GM04504 (cell line): ENCODE measurements at places on chromosomes 7 and 10.

GRCh38 chr7:39678930-39679709 lies 55.7 kb downstream of the RALA start:
- DNase-seq, result no peak

DNA sequence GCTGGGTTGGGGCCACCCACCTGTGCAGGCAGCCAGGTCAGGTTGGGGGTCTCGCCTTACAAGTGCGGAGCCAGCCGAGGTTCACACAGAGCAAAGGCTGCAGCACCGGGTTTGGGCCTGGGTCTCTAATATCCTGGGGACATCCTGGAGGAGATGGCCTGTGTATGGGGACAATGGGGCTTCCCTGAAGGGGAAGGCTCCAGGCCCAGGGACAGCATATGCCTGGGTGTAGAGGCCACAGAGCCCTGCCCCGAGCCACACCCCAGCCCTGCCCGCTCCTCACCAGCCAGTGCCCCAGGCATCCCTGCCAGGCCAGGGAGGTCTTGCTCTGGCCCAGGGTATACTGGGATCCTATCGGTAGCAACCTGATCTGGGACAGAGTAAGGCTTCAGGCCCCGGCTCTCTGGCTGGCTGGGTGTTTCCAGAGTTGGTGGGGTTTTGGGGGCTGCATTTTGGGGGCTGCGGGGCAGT lies 9.1 kb downstream of the TTYH3 start:
- no peak for DNase-seq

- DNase-seq, result no peak
Measured at GRCh38 chr7:17030559-17030958, 148.8 kb upstream of the AGR3 start.

DNA sequence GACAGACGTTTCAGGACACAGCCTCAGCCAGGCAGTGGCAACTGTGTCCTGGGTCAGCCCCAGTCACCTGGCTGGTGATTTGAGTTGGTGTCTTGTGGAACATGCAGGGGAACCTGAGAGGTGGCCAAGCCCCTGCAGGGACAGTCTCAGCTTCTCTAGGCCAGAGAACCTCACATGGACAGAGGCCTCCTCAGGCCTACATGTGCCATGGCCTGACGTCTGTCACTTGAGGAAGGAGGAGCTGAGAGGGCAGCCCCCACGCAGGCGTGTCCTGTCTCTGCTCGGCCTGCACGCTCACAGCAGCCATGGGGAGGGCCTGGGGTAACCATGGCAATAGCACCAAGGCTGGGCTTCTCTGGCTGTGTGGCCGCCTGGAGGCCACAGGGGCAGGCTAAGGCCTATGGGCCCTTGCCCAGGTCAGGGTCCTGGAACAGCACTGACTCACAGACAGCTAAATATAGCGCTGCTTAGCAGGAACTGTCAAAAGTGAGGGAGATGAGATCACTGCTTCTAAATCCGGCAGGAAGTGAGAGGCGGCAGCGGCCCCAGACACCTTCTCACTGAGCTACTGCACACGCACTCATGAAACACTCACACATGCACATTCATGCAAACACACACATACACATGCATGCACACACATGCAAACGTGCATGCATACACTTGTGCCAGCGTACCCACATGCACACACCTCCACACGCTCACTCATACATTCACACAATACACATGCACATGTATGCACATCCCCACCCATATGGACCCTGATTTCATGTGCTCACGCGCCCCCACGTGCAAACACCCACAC lies 57.0 kb downstream of the YKT6 start:
- peak; percentile 76 for DNase-seq

GRCh38 chr10:121949049-121949448 lies 21.2 kb upstream of the ATE1 start:
- no peak for DNase-seq

DNA sequence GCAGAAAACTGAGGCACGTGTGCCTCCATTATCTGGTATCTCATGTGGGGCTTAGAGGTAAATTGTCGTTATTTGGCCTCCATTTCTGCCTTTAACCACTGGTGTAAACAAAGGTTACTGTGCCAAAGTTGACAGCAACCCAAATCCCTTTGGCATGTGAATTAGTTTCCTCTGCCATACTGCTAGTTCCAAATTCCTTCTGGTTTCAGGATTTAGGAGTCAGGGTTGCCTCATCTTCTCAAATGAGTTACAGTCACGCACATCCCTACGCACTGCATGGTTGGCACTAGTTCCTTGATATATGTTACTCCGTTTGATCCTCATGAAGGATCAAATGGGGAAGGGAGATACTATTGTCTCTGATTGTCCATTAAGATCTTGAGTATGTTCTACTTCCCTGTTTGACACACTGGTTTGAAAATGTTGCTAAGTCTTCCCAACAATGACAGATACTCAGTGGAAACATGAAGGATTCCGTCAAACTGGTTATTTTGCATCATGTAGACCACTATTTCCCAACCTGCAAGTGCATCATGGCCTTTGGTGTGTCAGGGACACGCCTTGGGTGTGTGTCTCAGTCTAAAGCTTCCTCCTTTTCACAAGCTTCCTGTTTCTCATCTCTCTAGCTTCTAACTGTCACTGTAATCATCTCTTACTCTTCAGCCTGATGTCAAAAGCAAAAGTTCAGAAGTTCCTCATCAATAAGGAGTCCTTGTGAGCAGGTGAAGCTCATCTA lies at the start of gene LIPN:
Gene LIPN, plus strand, starts transcription at position 655 of the 736 bp plus-strand sequence. CDS start 1,386 bp downstream, outside the sequence.
- DNase-seq, result no peak

DNA sequence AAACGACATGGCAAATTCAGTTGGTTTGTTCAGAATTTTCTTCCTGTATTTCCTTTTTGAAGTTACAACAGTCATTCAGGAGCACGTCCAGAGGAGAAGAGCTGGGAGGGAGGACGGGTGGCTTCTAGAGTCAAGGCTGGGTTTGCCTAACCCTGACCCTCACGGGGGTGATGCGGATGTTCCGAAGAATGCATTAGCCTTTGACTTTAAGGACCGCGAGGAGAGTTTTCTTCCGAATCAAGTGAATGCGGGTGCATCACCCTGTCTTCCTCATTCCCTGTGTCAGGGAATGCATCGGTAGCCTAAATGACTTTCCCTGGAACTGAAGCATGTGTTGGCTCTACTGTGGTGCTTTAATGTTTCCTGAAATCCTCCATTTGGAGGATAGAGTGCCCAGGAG lies 396.6 kb upstream of the GALNT17 start:
- DNase-seq, result no peak

DNA sequence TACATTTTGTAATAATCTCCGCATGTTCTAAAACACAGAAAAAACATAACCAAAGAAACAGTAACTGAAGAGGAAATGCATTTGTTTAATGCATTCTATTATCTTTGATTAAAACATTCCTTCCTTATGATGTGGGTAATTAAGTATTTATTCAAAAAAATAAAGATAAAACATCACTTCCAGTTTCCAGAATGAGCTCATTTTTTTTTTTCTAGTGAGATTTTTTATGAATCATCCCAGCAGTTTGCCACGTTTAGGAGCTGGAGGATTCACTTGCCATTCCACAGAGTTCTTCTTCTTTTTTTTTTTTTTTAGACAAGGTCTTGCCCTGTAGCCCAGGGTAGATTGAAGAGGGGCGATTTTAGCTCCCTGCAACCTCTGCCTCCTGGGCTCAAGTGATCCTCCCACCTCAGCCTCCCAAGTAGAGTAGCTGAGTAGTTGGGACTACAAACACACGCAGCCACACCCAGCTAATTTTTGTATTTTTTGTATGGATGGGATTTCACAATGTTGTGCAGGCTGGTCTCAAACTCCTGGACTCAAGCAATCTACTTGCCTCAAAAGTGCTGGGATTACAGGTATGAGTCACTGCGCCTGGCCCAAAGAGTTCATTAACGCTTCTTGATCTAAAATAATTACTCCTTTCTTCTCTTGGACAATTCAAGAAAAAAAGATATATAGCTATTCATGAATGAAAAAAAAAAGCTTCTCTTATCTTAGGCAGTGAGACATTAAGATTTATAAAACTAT lies 177.3 kb downstream of the DKK1 start:
- DNase-seq, result peak; percentile 57

GRCh38 chr7:1245524-1246050 lies 12.9 kb downstream of the UNCX start:
- DNase-seq, result no peak

GRCh38 chr10:95478185-95478584 lies 83.0 kb downstream of the SORBS1 start:
- no peak for DNase-seq

GRCh38 chr10:75011221-75011620 lies 100.2 kb upstream of the SAMD8 start:
- no peak for DNase-seq

- DNase-seq, result no peak
Measured at GRCh38 chr7:106774213-106774767, 90.8 kb upstream of the PIK3CG start.

DNA sequence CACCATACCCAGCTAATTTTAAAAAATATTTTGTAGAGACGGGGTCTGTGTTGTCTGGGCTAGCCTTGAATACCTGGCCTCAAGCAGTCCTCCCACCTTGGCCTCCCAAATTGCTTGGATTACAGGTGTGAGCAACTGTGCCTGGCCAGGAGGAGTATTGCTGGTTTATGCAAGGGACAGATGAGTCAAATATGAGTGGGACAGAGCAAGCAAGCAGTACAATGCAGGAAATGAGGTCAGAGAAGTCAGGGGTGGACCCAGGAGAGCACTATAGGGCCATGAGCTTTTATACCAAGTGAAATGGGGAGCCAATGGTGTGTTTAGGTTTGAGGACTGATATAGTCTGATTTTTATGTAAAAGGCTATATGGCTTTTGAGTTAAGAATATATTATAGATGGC lies 6.3 kb downstream of the TSPAN13 start:
- DNase-seq, result no peak

DNA sequence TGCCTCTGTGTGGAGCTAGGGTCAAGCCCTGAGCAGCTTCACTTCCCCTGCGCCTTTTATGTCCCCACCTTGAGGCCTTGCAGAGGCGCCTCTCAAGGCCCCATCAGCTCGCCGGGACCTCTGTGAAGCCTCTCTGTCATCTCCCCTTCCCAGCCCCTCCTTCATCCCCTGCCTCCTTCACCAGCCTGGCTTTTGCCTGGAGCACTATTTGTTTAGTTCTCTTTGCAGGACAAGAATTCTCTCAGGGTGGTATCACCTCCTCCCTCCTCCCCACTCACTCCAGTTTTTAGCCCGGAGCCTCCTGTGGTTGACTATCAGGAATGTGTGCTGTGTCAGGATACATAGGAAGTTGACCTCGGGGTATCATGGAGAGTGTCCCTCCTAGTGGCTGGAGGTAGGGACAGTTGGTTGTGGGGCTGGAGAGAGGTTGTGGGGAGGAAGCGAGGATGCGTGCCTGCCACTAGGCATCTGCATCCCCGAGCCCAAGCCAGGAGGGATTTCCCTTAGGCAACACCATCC lies 89.8 kb upstream of the ANLN start:
- no peak for DNase-seq

- no peak for DNase-seq
Measured at GRCh38 chr7:73597978-73598782, 19.8 kb upstream of the TBL2 start.

DNA sequence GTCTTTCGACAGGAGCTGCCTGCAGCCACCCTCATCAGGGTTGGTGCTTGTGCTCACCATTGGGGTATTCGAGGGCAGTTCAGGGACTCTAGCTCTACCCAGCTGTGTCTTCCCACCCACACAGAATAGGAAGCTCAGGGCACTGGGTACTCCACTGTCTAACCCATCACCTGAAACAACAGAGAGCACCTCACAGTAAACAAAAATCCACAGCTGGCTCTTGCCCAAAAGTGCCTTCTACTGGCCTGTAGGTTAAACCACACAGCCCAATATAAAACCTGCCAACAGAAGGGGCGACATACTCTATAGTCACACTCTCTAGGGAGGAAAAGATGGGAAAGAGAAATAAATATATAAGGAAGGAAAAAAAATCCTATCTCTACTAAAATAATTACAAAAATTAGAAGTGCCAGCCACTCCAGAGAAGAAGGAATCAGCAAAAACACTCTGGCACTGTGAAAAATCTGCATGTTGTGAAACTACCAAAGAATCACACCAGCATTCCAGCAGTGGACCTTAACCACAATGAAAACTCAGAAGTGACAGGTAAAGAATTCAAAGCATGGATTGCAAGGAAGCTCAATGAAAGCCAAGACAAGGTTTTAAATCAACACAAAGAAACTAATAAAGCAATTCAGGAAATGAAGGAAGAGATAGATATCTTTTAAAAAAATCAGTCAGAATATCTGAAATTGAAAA lies 110.0 kb downstream of the HGF start:
- no peak for DNase-seq

- DNase-seq, result no peak
Measured at GRCh38 chr10:58817201-58817846, 304.7 kb downstream of the BICC1 start.

DNA sequence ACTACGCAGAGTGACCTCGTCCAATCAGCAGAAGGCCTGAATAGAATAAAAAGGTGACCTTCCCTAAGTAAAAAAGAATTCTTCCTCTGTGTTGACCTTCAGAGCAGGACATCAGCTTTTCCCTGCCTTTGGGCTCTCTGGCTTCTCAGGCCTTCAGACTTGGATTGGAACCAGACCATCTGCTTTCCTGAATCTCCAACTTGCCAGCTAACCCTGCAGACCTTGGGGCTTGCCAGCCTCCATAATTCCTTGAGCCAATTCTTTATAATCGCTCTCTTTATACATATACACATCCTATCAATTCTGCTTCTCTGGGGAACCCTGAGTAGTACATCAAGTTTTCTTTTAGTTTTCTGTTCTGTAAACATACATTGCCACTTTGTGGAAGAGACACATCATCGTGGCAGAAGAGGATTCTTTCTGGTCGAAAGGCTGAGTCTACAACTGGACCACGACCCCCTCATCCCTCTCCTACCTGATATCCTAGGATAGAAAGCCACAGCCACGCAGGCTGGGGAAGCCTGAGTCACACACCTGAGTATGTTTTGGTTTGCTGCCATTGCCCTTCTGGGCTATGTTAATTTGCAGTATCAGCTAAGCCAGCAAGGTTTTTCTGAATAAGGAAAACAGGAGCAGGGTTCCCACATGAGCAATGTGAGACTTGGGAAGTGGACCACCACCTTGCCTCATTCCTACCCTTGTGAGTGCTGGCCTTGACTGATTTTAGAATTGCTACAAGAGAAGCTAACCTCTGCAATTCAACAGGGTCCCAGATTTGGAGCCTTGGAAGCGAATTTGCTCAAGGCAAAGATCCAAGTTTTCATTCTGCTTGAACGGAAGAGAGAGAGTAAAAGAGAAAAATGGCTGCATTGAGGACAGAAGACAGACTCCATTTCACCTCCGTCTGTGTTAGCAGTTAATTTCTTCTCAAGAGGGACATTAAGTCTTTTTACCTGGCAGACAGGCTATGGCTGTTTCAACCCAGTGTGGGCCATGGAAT lies 445.2 kb upstream of the FZD8 start:
- no peak for DNase-seq
